ENCODE measurements at places on chromosomes 1 and 21.

DNA sequence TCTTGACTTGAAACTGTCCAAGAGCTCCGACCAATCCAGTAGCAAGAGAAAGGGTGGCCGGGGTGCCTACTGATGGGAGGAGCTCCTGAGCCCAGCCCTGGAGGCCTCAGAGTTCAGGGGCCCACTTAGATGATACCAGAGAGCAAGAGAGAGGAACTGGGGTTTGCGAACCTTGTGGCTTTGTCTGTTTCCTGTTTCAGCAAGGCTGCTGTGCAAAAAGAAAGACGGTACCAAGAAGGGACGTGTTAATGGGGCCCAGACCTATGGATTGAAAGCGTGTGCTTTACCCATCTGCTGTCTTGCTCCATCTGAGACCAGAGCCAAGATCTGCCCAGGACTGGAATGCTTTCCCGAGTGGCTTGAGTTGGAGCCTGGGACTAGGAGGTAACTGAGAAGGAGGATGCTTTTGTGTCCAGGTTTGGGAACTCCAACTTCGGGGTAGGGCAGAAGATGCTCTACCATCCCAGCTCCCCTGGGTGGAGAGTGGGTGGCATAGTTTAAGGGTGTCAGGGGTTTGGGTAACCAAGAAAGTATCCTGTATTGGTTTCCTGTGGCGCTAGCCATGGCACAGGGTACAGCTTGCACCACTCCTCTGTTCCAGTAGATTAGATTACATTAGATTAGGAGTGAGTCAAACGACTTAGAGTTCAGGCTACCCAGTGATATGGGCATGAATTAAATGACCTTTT lies at the start of gene TRAF3IP3:
Gene TRAF3IP3, plus strand, starts transcription at position 128 of the 689 bp plus-strand sequence. CDS start 3,987 bp downstream, outside the sequence.
- no peak for DNase-seq

DNA sequence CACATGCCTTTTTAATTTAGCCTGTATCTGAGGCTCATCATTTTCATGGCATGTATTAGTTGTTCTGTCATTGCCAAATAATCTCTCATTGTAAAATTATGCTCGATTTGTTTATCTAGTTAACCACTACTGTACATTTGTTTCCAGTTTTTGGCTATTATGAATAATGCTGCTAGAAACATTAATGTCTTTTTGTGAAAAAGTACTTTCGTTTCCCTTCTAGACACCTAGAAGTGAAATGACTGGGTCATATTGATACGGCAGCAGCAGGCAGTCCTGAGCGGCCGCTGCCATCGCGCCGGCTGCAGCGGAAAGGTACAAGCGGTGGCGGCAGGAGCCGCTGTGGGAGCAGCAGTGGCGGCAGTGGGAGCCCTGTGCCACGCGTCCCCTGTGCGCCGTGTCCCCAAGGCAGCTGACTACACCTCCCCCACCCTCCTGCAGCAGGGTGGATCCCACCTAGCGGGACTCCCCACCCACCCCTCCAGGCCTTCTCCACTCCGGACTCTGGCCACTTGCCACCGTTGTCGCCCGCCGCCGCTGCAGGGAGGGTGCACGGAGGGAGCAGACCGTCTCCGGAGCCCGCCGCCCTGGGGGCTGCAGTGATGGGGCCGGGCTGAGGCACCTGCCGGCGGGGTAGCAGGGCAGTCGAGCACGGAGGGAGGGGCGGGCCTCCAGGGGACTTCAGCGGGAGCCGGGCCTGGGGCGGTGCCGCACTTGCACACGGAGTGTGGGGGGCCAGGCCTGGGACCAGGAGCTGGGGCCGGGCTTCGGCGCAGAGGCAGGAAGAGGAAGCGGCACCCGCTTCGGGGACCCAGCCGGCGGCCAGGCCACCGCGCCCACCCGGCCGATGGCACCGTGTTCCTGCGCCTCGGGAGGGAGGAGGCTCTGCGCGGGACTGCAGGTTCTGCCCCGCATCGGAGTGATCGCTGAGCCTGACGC lies 66.8 kb upstream of the RGS7 start:
- DNase-seq = no peak

GRCh38 chr1:2135441-2135841 lies 59.1 kb downstream of the FAAP20 start:
- DNase-seq = no peak

DNA sequence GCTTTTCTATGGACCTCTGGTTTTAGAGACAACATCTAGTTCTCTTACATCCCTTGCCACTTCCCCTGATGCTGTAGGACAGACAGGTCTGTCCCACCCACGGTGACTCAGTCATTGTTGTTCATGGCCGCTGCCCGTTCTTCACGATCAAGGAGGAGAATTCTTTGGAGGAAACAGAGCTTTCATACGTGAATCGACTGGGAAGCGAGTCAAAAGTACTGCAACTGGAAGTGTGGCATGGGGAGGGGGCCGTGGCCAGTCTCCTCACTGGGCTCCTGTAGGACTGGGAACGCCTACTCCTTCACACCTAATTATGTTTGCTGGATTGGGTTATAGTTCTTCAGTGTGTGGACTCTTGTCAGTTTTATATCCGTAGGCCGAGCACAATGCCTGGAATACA lies 4.4 kb upstream of the SLC37A1 start:
- no peak for DNase-seq

DNA sequence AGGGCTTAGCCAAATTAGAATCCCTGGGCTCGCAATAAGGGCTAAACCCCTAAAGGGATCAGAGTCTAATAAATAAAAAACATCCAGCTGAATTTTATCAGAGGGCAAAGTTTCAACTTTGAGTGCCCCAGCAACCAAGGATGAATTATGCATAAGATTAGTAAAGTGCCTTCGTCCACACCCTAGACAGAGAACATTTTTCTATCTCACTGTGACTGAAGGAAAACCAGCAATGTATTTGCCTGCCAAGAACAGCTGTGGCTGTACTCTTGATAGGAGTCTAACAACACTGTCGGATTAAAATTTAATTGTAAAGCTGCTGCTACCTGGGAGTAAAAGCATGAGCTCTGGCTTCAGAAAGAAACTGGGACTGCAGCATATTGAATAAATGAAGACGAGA lies 23.3 kb downstream of the WNT2B start:
- DNase-seq = no peak

DNA sequence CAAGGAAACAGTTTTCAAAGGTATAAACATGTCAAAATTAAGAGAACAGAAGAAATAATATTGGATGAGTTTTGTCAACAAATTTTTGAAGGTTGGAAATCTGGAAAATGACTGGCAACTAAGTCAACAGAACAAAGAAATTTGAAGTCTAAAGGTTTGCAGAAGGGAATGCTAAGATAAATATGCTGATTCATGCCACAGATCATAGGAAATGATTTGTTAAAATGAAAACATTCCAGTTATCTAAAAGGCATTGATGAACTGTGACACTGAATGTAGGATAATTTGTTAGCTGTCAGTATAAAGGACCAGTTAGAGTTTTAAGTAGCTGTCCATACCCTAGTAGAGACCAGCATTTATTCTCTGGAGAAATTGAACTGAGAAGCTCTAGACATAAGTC lies 157.9 kb upstream of the CHRM3 start:
- DNase-seq = no peak

DNA sequence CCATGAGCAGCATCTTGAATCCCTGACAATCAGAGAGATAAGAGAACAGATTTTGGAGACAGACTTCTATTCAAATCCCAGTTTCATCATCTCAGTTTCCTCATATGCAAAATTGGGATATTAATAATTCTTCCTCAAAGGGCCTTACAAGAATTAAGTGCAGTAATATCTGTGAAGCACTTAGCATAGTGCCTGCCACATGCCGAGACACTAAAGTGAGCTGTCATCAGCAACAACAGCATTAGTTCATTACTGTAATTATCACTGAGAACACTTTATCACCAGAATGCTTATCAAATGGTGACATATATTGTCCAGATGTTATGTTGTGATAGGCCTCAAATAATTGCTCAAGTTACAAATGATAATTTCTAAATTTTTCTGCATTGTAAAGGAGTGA lies 922 bp upstream of the FCRLB start:
- DNase-seq = no peak

DNA sequence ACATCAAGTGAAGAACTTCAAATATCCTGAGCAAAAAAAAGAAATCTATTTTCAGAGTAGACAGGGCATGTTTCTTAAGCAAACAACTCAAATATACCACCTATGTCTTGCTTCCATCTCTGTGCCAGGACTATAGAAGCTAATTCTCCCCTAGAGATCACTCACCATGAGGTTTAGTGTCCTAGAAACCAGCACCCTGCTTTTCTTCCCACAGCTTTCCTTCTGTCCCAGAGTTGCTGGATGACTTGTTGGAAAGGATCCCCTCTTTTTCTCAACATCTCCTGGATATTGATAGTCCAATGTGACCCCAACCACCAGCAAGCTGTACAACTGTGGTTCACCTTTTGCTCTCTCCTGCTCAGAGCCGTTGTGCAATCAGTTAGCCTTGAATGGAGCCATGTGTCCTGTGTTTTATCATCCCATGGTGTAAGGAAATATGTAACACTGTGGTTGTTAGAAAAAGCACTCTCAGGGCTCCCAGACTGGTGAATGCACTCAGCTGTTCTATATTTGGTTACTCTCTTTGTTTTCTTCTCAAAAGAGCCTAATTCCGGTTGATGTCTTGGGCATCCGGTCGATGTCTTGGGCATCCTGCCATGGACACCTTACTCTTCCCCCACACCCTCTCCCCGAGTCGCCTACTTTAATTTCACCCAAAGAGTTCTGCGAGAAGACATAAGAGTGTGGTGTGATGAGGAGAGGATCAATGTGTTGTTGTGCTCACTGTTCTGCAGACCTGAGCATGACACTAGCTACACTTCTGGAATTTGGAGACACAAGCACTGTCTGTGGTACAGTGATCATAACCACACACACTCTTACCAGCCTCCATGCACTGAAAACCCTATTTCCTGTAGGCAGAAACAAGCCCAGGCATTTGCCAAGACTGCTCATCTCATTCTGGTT lies 1.7 kb downstream of the TNFSF4 start:
- no peak for DNase-seq

GRCh38 chr1:19869929-19870328 lies 12.3 kb upstream of the OTUD3 start:
- no peak for DNase-seq

- no peak for DNase-seq
Measured at GRCh38 chr1:37478890-37479254, 4.5 kb downstream of the ZC3H12A start.

GRCh38 chr1:77476475-77476874 lies 194.7 kb downstream of the AK5 start:
- DNase-seq = no peak

DNA sequence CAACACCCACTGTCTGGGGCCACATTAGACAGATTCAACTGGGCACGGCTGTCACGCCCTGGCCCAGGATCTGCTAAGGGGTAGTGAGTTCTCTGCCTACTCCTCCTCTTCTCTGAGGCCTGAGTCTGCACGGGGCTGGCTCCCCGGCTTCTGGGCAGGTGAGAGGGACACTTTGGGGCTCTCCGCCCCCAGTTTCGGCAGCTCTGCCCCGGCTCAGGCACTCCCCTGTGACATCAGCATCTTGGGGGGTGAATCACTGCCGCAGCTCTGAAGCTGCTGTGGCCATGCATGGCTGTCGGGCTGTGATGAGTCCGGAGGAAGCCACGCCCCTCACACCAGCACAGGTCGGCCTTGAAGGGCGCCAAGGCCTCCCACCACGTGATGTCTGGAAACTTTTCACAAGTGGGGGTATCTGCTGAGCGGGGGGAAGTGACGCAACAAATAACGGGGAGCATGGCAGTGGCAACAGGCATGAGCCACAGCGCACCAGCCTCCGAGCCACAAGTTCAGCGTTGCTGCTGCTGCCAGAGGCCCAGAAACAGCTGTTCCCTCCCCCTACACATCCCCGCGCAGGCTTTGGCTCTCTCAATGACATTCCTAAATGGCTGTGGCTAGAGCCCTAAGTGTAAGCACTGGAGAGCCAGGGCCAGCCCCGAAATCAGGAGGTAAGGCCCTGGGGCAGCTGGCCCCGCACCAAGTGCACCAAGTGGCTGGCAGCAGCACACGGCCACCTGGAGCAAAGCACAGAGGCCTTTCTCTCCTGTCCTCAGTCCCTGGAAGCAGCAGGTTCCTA lies 26.3 kb downstream of the ZBTB17 start:
- no peak for DNase-seq

- DNase-seq = no peak
Measured at GRCh38 chr1:12561121-12561520, 56.9 kb downstream of the DHRS3 start.

- no peak for DNase-seq
Measured at GRCh38 chr1:181124291-181124751, 35.8 kb downstream of the IER5 start.

DNA sequence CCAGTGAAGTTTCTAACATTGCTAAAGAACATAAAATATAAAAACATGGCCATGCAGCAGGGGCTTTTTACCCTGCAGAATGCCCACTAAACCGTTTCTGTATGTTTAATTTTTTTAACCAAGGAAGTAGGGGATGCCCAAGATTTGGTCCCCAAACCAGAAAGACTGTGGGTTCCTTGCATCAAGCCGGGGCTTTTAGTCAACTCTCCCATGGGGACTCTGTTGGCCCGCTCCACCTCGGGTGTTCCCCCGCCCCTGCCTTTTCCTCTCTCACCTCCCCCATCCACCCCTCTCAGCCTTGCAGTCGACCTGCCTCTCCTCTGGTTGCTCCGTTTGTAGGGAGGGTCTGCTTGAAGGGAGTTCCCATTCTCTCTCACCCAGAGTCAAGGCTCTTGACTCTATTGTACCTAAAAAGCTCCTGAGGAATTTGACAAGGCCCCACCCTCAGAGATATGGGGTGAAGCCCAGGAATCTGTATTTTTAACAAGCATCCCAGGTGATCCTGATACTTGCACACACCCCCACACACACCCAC lies 117.5 kb downstream of the TOMM20 start:
- DNase-seq = no peak

- DNase-seq = no peak
Measured at GRCh38 chr1:157910270-157910669, 68.7 kb upstream of the CD5L start.

DNA sequence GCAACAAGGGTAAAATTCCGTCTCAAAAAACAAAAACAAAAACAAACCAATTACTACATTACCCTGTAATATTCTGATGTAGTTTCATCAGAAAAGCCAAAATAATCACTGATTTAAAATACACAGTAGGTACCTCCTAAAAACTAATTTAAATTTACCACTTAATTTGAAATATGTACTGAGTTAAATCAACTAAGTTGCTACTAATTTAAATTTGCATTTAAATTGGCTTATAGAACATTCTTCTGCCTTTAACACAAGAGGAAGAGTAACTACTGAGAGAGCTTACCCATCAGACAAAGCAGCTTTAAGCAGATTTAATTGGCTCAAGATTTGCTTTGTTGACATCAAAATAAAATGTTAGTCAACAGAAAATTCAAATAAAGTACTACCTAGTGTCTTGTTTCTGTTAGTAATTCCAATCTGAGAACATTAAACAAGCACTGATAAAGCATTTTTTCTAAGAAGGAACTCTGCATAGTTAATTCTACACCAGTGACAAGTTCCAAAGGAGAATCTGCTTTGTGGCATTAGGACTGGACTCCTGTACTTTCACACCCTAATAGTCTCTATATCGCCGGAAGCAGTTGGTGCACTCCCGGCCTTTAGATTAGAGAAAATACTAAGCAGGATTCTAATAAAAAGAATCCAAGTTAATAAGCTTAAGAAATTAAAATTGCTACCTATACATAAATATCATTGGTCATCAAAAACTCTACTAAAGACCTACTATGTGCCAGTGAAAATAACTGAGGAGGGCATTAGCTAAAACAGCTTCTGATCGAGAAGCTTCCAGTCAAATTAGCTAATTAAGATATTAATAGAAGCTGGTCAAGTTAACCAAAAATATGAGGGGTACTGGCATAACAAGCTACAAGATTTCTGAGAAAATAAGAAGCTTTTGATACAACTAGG lies 8.4 kb downstream of the LUZP1 start:
- no peak for DNase-seq

- no peak for DNase-seq
Measured at GRCh38 chr21:41614511-41614910, 106.6 kb upstream of the TMPRSS2 start.

GRCh38 chr1:27763358-27763757 lies 9.7 kb upstream of the STX12 start:
- DNase-seq = no peak

Measured in iPS DF 6.9 (cell line).